ENCODE measurements at places on chromosomes 16 and 17.

DNA sequence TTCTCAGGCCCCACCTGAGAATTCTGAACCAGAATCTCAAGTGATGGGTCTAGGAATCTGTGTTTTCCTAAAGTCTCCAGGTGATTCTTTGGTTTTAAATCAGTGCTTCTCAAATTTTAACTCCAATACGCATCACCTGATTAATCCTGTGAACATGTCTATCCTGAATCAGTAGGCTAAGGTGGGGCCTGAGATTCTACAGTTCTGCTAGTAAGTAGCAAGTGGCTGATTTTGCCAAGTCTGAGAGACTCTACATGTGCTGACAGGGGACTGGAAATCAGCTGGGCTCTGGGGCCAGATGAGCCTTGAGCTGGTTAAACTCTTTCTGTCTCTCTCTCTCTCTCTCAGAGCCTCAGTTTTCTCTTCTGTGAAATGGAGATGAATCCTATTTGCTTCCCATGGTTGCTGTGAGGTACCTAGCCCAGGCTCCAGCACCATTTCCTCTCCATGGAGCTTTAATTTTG, 9.0 kb downstream of the CCR7 start:
- no peak for DNase-seq

DNA sequence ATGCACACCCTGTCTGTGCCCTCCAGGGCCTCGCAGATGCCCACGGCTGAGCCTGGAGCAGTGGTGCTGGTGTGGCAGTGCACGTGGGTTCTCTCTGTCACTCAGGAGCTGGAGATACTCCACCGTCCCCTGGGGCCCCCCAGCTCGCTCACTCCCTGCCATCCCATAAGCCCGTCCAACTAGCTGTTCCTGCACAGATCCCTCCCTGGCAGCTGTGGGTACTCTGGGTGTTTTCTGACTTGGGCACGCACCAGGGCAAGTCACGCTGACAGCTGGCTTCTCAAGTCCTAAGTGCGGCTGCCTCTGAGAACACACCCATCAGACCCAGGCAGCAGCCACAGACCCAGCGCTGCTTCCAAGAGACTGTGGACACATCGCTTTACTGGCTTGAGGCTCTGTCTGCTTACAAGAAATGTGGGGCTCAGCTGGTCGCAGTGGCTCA, 25.4 kb upstream of the ITGB4 start:
- DNase-seq: no peak

- no peak for DNase-seq
Measured at GRCh38 chr17:67082107-67082506, 37.8 kb downstream of the CACNG1 start.

GRCh38 chr17:9544221-9544620, 31.4 kb downstream of the STX8 start:
- DNase-seq: no peak

DNA sequence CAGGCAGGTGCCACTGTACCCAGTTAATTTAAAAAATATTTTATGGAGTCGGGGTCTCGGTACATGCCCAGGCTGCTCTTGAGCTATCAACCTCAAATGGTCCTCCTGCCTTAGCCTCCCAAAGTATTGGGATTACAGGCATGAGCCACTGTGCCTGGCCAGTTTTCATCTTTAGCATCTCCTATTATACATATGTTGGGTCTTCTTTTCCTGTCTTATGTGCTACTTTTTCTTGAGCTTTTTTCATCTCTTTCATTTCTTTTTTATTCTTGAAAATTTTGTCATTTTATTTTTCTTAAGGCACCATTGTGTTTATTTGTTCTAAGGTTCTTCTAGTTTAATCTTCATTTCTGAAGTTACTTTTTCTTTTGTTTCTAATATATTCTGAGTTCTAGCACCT, 20.7 kb downstream of the BANP start:
- DNase-seq: no peak

GRCh38 chr16:24635900-24636610, 93.4 kb upstream of the TNRC6A start:
- DNase-seq: peak; percentile 54

GRCh38 chr17:7579001-7579833, at the start of gene CD68:
CD68 (plus strand) TSS chr17:7579638; CDS start chr17:7579678, 40 bp downstream.
- peak; percentile 80 for DNase-seq

DNA sequence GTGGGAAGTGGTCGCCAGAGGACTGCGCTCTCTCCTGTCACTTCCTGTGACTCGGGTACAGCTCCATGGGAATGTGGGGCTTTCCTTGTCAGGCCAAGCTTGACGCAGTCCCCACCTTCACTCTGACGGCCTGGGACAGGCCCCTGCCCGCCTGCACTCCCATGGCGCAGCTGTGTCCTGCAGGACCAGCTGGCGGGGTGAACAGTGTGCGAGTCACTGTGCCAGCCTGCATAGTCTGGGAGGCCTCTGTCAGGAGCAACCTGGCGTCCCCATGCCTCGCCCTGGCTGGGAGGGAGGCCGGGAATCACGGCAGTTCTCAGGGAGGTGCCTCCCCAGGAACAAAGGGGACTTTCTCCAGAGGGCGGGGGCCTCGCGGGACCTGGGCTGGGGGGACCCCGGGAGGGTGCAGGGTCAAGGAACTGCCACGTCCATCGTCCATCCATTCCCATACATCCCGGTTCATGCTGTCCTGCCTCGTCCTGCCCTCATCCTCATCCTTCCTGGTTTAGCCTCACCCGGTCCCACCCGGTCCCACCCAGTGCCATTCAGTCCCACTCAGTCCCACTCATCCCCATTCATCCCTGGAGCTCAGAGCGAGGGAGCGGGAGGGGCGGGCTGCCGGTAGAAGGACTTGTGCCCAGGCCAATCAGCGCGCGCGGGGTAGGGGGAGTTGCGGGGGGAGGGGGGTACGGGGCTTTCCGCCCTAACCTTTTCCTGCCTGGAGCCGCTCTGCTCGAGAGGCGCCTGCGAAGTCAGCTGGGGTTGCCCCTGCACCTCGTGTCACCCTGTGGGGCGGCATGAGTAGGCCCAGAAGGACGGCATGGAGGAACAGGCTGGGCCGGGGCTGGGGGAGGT, 13.4 kb downstream of the FLYWCH1 start:
- no peak for DNase-seq

- no peak for DNase-seq
Measured at GRCh38 chr17:68961214-68961882, 6.2 kb upstream of the ABCA8 start.
